Caki2 (cell line): ENCODE measurements at places on chromosomes 7 and 10. TPM values are rescaled to one million over a fixed set of nuclear protein-coding genes. Genes with fewer than 3 reads are reported as not detected.

The PKD1L1 gene
- not detected in 2 replicates for total RNA-seq

The FIGNL1 gene
- 20.1 and 23.6 TPM in 2 replicates for total RNA-seq

The TCAF2 gene
- 0.78 and 2.5 TPM in 2 replicates for total RNA-seq

The CYP2C9 gene
- total RNA-seq: not detected in 2 replicates

The C10orf143 gene
- total RNA-seq: 4.8 TPM in 1 of 2 replicates, not detected in the other

The OR6B1 gene
- not detected in 2 replicates for total RNA-seq

The IMMP2L gene
- total RNA-seq: 42.4 and 226 TPM in 2 replicates

DNA sequence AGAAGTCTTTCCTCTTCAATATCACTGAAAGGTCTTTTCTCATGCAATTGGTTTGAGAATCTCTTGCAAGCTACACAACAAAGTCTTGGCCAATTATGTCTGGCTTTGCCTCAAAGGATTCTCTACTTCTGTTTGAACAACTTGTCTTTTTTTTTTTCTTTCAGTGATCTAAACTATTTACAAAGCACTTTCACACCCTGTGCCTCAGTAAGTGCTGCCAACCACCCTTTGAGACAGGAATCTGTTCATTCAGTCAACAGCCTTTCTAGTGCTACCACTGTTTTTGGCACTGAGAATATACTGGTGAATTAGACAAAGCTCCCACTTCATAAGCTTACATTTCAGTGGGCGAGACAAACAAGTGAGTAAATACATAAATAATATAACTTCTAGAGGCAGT is 26.9 kb upstream of the SDK1 start:
- no peak for DNase-seq

- DNase-seq: peak; percentile 50
These were observed 70.4 kb downstream of the CUBN start for GRCh38 chr10:17059197-17059688.

GRCh38 chr10:31242902-31243301 is 76.1 kb upstream of the ZEB1 start:
- DNase-seq: peak; percentile 85

GRCh38 chr10:71635251-71635866 is 84.2 kb downstream of the C10orf105 start:
- DNase-seq: no peak

DNA sequence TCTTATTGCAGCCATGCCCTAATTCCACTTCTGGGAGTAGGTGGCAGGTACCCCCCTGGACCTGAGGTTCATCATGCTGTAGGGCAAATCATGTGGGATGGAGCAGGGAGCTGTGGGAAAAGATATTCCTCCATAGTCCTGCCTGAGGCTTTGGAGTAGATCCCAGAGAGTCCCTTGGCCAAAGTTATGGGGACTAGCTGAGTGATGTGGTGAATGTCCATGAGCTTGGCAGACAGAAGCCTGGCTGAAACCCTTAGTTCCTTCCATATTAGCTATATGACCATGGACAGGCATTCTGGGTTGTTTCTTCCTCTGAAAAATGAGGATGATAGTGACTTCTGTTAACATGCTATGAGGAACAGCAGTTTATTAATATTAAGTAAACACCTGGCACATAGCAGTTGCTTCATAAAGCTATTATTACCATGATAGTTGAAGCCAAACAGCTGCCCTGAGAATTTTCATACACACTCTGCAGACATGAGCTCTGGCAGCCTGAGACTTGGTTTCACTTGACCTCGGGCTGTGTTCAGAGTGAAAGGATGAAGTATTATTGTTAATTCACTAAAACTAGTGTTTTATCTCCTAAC is 15.0 kb upstream of the IMPDH1 start:
- DNase-seq: no peak

GRCh38 chr7:146862415-146862814 is 745.8 kb downstream of the CNTNAP2 start:
- no peak for DNase-seq

GRCh38 chr7:70477036-70478010 is 654.6 kb upstream of the GALNT17 start:
- DNase-seq: peak; percentile 38

DNA sequence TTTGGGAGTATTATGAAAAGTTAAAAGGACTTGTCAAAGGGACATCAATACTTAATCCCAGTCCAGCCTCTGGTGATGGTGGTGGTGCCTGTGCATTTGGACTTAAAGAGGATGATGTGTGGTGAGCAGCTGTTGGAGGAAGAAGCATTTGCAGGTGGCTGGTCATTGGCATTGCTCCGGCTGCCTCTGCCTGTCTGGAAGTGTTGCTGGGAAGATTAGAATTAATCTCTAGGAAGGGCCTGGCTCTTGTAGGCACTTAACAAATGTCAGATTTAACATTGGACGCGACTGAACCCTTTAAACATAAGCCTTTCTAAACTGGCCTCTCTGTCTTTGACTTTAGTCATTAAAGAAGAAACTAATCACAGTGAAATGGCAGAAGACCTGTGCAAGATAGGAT is 58.8 kb downstream of the FIGNL1 start:
- DNase-seq: no peak

DNA sequence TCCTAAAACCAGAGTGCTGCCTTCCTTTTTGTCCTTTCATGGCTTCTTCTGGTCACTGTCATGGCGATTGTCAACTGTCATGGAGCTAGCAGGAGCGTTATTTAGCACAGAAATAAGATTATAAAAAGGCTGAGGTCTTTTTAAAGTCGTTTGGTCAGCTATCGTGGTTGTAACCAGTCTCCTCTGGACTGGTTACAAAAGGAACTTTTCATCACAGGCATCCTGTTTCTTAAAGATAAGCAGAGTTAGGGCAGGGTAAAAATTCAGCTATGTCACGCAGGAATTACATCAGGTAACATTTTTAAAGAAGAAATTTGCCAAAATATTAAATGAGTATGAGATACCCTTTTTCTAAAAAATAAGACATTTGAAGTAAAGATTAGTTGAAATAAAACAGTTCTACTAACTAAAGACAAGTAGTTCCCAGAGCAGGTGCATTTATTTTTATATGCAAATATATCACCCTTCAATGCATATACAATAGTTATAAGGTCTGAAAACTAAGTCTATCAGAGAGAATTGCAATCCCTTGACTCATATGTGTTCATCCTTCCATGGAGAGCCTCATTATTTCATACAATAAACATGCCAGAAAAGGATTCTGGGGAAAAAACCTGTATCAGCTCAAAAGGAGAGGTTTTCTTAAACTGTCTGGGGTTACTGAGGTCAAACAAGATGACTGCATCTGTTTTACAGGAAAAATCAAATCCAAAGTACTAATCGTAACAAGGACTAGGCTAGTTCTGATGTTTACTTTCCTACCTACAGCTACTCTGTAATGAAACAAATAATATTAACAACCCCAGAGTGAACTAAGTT is 20.9 kb downstream of the FAM24A start:
- DNase-seq: peak; percentile 12

- DNase-seq: peak; percentile 31
These were observed 1.3 kb downstream of the LDB1 start for GRCh38 chr10:102118867-102119266.

DNA sequence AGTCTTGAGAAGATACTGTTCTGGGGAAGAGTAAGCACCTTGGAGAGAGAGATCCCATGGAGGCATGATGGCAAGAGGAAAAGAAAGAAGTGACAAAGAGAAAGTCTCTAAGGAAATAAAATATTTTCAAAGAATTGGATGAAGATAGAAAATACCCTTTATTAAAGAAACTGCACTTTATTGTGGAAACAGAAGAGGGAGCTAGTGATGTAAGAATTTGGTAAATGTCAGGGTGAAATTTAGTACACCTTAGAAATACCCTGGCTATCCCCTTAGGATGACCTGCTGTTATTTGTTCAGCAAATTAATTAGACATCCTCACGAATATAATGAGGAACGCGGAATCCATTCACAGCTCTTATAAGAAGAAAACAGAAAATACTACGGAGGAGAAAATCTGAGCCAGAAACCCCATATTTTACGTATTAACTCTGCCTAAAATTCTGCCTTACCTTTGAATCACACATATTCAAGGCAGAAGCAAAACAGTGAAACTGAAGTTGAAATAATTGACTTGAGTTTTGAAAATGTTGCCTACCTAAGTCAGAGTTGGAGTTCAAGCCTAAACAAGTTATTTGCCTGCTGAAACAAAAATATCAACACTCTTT is 90.7 kb downstream of the TFPI2 start:
- DNase-seq: peak; percentile 3

DNA sequence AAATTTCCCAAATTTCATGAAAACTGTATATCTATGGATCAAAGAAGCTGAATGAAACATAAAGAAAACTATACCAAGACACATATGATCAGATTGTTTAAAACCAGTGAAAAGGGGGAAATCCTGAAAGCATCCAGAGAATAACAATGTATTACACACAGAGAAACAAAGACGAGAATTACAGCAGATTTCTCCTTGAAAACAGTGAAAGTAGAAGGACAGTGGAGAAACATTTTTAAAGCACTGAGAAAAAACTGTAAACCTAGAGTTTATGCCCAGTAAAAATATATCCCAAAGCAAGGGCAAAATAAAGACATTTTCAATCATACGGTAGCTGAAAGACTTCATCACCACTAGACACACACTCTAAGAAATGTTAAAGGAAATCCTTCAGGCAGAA is 121.0 kb downstream of the DPY19L1 start:
- DNase-seq: no peak

- no peak for DNase-seq
These were observed 11.5 kb upstream of the NFKB2 start for GRCh38 chr10:102384053-102384452.

DNA sequence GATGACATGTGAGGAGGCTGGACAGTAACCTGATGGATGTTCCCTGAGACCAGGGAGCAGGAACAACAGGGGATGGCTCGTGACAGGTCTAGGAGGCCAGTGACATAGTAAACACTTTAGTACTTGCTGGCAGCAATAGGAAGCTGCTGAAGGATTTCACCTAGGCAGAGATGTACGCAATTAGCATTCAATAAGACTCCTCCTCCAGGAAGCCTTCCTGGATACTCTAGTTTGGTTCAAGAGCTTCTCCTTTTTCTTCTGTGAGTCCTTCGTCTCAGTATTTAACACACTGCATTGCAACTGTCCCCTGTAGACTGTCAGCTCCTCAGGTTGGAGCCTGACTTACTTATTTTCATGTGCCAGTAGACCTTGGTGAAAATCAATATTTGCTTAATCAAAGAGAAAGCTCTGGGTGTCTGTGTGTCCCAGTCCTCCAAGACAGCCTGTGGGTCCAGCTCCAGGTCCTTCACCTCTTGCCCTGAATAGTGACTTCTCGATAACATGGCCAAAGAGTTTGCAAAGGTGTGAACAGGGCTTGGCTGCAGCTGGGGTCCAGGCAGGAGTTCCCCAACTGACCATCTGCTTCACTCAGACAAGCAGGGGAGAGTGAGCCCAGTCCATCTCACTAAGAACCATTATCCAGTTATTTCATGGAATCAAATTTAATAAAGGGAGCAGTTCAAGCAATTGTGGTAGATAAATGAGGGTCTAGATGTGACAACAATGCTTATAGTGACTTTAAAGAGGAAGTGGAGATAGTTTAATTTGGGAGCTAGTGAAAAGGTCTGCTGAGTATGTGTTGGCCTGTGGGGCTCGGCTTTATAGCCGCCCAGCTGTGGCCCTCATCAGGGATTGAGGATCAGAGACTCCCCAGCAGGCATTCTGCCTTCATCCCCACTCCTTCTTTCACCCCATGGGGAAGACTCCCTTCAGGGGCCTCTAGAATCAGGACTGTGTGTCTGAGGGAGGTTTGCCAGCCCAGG is 9.4 kb downstream of the TMEM273 start:
- no peak for DNase-seq

GRCh38 chr7:78284945-78285344 is 486.4 kb downstream of the PHTF2 start:
- no peak for DNase-seq

DNA sequence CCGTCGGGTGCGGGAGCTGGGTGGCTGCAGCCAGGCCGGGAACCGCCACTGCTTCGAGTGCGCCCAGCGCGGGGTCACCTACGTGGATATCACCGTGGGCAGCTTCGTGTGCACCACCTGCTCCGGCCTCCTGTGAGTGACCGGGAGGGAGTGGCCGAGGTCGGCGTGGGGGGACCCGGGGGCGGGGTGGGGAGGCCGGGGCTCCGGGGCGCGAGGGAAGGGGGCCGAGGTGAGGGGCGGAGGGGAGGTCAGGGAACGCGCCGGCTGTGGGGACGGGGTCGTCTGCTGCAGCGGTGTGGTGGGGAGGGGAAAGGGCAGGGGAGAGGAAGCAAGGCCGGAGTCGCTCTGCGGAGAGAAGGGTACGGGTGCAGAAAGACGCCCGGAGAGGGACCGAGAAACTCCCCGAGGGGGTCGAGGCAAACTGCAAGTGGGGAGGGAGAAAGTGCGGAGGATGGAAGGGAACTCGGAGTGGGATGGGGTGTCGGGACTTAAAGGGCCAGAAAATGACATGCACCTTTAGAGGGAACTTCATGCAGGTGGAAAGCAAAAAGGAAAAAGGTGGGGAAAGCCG is 518 bp downstream of the AGFG2 start:
- DNase-seq: no peak

GRCh38 chr10:34474009-34474376 is 341.1 kb downstream of the PARD3 start:
- DNase-seq: no peak

DNA sequence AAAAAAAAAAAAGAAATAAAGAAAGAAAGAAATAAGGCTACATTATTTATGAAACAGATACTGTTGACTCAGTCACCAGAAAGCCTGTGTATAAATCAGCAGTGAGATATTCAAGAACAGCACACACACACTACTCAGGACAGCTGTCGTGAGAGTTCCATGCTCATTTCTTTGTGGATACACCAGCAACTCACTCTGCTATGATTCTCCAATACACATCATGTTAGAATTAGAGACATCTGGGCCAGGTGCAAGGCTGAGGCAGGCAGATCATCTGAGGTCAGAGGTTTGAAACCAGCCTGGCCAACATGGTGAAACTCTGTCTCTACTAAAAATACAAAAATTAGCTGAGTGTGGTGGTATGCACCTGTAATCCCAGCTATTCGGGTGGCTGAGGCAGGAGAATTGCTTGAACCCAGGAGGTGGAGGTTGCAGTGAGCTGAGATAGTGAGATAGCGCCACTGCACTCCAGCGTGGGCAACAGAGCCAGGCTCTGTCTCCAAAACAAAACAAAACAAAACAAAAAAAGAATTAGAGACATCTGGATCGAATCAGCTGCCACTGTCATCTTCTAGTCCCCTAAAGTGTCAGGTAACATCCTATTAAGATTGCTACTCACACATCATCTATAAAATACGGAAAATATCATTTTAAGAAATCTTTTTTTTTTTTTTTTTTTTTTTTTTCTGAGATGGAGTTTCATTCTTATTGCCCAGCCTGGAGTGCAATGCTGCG is 11.2 kb upstream of the NUPR2 start:
- no peak for DNase-seq
